ENCODE measurements at places on chromosomes 7 and 10. TPM values are rescaled to one million over a fixed set of nuclear protein-coding genes. Genes with fewer than 3 reads are reported as not detected.

Gene TAS2R5
- polyA plus RNA-seq, result 1.8 TPM

DNA sequence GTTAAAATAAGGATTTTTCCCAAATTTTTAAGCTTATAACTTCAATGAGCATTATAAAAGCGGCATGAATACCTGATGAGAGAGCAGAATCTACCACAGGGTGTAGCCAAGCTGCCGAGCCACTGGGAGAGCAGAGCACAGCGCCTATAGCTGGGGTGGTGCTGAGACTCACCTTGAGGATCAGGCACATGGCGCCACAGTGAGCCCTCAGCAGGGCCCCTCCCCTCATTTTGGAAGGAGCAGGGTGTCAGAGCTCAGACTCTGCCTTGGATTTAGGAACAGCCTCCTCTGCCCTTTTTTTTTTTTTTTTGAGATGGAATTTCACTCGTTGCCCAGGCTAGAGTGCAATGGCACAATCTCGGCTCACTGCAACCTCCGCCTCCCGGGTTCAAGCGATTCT is 118.6 kb downstream of the SRPK2 start:
- no peak for DNase-seq

DNA sequence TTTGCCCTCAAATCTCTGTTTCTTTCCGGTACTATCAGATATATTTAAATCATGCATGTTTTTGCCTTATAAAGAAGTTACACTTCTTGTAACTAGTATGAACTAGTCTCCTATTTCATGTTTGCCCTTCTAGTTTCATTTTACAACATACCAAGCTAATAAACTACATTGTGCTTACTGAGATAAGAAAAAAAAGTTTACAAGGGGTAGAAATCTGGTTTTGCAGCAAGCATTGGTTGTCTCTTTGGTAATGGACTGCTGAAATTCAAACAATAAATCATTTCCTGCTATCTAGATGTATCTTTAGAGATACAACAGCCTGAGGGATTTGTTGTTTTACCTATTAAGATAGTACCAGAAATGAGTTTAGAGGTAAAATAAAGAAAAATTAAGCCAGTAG is 18.8 kb downstream of the PTTG1IP2 start:
- DNase-seq, result no peak

- DNase-seq, result no peak
Observed at GRCh38 chr10:59991661-59992060, 85.3 kb upstream of the CCDC6 start.

GRCh38 chr7:72307566-72307965 is 104.6 kb downstream of the CALN1 start:
- no peak for DNase-seq

Gene TRPV6
- 12.5 TPM for polyA plus RNA-seq

GRCh38 chr7:108181073-108181985 is 51.2 kb upstream of the LAMB4 start:
- peak; percentile 49 for DNase-seq

DNA sequence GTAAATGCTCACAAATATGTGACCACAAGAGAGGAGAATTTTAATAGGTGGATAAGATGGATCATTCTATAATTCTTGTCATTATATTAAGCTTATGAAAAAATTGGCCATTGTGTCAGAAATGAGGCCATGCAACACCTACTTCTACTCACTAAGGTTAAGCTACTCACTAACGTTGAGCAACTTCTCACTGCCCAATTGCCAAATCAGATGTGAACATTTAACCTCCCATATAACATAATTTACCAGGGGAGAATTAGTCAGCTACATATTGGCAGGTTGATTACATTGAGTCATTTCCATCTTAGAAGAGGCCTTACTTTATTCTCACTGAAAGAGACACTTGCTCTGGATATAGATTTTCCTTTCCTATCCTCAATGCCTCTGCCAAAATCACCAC is 211.2 kb upstream of the DGKB start:
- DNase-seq, result no peak

- no peak for DNase-seq
Observed at GRCh38 chr10:93753621-93754250, 4.0 kb upstream of the LGI1 start.

- no peak for DNase-seq
Observed at GRCh38 chr7:104643587-104644217, 315.3 kb downstream of the LHFPL3 start.

Gene SH2D4B
- 0.15 TPM for polyA plus RNA-seq

DNA sequence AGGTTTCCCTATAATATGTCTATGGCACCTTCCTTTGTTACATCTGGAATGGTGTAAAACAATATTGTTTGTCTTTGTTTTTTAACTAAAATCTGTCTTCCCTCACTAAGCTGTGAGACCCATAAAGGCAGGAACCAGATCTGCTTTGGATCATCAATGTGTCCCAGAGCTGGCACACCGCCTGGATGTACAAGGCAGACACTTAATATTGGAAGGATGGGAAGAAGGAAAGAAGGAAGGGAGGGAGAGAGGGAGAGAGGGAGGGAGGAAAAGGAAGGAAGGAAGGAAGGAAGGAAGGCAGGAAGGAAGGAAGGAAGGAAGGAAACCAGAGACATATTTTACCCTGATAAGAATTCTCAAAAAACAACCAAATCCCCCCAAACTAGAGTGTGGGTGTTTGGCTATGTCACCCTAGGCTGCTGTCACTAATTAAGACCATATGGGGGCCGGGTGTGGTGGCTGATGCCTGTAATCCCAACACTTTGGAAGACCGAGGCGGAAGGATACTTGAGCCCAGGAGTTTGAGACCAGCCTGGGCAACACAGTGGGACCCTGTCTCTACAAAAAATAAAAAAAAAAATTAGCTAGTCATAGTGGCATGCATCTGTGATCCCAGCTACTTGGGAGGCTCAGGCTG is 59.6 kb downstream of the SH3PXD2A start:
- DNase-seq, result no peak

- DNase-seq, result no peak
Observed at GRCh38 chr10:46266306-46266985, 20.4 kb upstream of the ANTXRL start.

- no peak for DNase-seq
Observed at GRCh38 chr7:40463446-40463845, 328.6 kb downstream of the SUGCT start.

Gene SAP25
- polyA plus RNA-seq, result 9.4 TPM

DNA sequence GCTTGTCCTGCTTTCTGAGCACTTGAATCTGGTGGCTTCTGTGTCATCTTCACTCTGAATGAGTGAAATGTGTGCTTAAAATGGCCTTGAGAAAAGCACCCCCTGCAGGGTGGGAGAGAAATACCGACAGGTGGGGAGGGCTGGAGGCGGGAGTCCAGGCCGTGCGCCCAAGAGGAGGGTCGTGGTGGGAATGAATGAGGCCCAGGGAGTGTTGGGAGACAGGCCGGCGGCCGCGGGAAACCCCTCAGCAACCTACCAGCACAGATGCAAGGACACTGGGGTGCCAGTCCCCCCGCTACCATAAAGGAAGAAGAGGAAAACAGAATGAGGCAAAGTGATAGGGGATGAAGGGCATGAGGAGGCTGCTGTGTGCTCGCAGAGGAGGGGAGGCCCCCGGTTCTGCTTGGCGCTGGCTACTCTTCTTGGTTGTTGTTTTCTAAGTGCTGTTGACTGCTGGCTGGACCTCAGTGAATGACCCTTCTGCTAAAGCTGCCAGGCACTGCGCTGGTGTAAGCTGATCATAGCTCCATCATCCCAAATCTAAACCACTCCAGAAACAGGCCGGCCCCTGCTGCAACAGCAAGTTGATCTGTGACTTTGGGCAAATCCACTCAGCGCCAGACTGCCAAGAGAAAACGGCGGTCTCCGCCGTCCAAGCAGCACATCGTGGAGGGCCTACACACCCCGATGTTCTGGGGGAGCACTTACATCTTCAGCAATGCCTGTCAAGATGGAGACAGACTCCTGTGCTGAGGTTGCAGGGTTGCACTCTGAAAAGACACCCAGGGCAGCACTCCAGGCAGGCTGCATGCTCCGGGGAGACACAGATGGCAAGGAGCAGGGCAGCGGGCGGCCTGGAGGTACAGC is 378.5 kb downstream of the DNAJB6 start:
- no peak for DNase-seq

DNA sequence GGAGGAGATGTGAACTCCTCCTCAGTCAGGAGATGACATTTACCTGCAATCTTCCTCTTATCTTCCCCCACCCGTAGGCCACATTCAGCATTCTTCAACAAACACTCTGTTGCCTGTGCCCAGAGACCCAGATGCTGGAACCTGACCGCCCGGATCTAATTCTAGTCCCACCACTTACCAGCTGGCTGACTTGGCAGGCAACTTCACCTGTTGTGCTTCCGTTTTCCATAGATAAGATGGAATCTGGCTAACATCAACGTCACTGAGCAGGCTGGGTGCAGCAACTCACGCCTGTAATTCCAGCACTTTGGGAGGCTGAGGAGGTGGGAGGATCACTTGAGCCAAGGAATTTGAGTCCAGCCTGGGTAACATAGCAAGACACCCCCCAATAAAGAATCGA is 21.3 kb upstream of the FXYD4 start:
- DNase-seq, result no peak

All from right renal pelvis (tissue), 4 donors.